PC-9 (cell line): ENCODE measurements at places on chromosomes 2 and 18. TPM values are rescaled to one million over a fixed set of nuclear protein-coding genes. Genes with fewer than 3 reads are reported as not detected.

Gene RESP18
- not detected in 2 replicates for total RNA-seq

Gene CLEC4F
- total RNA-seq = not detected in 2 replicates

Gene MDH1
- total RNA-seq = 157 and 162 TPM in 2 replicates

Gene SAG
- not detected in 2 replicates for total RNA-seq

Gene ANKRD53
- total RNA-seq = not detected in 2 replicates

Gene SH2D6
- total RNA-seq = 2.3 TPM in 2 replicates

Gene PDE1A
- 0.11 and 0.30 TPM in 2 replicates for total RNA-seq

Gene ONECUT2
- total RNA-seq = 0.35 and 0.40 TPM in 2 replicates

Gene TGOLN2
- total RNA-seq = 86.1 and 87.2 TPM in 2 replicates

Gene DLGAP1
- total RNA-seq = 0.13 TPM in 1 of 2 replicates, not detected in the other

Gene DCDC2C
- total RNA-seq = not detected in 2 replicates

Gene RAB31
- total RNA-seq = 48.6 and 51.0 TPM in 2 replicates
